ENCODE measurements at places on chromosomes 5 and 9.

- no peak for DNase-seq
Observed at GRCh38 chr9:101126556-101126955, 98.0 kb downstream of the PLPPR1 start.

DNA sequence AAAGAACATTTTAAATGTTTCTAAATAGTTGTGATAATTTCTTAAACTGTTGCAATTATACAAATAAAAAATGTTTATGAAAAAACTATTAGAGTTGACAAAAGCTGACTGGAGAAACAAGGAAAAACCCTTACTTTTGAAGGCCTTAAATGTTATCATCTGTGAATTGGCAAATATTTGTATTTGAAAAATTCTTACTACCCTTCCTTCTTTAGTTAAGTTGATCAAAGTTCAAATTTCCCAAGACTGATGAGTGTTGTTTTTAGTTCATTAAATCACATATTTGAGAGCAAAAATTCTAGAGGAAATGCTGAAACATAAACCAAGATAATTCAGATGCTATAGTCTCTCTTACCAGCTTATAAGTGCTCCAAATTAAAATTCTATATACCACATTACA lies 2.6 kb upstream of the SLC35D2 start:
- no peak for DNase-seq

DNA sequence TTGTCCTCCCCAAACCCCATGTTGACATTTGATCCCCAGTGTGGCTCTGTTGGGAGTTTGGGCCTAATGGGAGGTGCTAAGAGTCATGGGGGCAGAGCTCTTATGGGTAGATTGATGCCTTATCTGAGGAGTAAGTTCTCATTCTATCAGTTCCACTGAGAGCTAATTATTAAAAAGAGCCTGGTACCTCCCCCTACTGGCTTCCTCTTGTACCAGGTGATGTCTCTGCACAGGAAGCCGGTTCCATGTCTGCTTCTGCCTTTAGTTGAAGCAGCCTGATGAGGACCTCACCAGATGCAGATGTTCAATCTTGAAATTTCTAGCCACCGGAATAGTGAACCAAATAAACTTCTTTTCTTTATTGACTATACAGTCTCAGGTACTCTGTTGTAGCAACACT lies 10.8 kb downstream of the GABRB2 start:
- no peak for DNase-seq

DNA sequence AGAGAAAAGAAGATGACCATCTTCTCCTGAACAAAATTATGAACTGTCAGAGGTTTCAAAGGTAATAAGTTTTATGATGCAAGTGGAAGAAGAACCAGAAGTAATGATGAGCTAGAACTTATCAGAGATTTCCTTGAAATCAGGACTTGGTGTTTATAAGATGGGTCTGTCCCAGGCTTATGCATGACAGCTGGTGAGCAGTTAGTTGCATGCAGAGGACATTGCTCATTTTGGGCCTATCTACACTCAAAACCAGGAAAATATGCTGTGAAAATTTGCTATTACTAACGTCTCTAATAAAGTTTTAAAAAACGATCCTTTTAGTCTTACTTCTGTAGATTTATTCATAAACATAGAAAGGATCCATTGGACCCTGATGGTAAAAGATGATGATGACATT lies 6.6 kb upstream of the STC2 start:
- DNase-seq = no peak

- DNase-seq = no peak
Observed at GRCh38 chr5:133952729-133953567, 15.5 kb downstream of the C5orf15 start.

DNA sequence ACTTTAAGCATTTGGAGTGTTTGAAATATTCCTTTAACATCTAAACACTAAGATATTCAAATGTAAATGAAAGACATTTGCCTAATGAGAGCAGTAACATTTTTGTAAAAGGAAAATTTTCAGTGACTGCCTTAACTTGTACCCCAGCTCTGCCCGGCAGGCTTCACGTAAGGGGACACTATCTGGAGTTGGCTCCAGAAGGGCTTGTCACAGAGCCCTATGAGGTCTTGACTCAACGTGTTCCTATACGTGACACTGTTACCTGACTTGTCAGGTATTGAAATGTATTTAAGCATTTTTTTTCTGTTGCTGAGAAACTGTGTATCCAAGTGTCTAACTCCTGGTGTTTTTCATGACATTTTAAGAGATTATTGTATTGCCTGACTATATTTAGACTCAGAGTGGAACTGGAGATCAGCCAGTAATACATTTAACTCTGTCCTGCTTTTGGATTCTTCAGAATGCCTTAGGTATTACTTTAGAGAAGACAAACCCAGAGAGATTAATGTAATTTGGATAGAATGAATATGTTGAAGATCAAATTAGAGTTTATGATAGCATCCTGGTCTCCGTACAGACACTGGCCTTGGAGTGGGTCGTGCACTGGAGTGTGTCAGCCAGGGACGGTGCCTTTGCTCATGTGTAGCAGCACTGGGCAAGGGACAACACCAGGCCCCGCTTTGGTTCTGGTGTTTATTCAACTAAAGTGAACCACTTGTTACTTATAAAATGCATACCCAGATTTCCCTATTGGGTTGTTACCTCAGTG lies 34.6 kb upstream of the PHF2 start:
- DNase-seq = no peak

DNA sequence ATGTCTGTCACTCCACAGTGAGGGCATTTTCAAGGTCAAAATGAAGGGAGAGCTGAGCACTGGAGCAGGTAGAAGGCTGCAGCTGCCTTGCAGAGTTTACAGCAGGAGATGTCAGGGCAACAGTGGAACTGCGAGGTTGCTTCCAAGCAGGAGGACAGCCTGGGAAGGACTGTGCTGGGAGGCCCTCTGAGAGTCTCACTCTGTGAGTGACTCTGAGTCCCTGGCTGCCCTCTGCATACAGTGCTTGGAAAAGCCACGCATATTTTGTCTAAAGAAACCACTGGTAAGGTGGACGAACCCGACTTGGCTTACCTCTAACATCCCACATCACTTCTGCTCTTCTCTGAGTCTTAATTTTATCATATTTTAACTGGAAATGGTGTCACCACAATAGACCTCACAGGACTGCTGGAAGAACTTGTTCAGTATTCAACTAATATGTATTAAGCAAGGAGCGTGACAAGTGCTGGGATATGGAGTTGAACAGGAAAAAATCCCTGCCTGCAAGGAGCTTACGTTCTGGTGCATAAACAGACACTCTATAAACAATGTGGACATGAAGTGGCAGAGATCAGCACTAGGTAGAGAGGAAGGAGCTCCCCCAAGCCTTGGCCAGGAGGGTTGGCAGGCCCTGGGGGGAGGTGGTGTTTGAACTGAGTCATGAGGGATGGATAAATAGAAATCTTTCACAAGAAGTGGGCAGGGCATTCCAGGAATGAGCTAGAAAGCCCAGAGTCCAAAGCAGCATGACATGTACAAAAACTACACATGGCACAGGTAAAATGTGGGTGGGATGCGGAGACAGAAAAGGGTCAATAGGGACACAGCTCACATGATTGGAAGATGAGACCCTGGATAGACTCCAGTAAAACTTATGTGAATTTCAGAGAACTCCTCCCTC lies 64.0 kb upstream of the FOXE1 start:
- no peak for DNase-seq

GRCh38 chr9:131853434-131853833 lies 113.6 kb upstream of the RAPGEF1 start:
- no peak for DNase-seq

DNA sequence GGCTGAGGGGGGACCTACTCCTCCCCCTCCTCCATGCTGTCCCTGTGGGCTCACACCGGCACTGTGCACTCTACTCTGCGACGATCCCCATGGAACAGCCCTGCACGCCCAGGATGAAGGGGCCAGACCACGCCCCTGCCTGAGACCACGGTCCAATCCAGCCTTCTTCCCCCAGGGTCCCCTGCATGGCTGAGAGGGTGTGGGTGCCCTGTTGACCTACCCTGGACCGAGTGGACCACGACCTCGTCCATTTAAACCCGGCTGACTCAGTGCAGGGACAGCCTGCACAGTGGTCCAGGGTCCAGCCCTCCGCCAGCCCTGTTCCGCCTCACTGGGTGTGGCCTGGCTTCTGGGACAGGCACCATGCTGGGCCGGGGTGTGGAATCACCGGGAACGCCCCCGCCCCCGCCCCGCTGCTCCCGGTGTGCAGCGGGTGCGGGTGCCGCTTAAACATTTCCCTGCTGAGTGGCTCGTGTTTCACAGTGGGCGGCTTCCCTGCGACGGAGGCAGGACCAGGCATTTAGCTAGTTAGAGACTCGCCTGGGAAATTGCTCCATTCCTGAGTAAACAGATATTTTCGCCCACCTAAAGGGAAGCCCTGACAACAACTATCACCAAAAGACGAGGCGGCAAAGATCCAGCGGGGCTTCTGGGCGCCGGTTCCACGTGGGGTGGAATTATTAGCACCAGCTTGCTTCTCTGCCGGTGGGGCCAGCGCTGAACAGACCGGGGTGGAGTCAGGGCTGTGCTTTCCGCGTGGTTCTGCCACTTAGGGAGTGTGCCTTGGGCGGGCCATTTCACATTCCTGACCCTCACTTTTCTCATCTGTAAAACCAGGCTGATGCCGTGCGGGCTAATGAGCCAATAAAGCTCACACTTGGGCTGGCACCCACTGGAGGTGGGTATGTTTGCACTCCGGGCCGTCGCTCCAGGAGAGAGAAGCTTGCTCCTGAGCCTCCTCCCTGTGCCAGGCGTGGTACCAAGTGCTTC lies 22.6 kb downstream of the DBH start:
- DNase-seq = no peak

GRCh38 chr5:139843991-139844390 lies 48.4 kb downstream of the PSD2 start:
- no peak for DNase-seq

DNA sequence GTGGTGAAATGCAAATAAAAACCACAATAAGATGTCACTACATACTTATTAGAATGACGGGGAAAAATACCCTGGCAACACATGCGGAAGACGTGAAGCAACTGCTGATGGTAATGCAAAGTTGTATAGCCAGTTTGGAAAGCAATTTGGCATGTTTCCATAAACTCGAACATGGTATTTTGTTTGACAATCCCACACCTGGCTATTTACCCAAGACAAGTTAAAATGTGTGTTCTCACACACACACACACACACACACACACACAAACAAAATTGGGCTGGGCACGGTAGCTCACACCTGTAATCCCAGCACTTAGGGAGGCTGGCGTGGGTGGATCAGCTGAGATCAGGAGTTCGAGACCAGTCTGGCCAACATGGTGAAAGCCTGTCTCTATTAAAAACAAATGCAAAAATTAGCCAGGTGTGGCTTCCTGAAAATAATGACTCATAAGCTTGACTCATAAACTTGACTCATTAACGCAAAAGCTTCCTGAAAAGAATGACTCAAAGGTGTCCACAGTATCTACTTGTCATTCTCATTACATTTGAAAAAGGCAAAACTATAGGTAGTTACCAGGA lies 456.5 kb downstream of the CDH18 start:
- no peak for DNase-seq

DNA sequence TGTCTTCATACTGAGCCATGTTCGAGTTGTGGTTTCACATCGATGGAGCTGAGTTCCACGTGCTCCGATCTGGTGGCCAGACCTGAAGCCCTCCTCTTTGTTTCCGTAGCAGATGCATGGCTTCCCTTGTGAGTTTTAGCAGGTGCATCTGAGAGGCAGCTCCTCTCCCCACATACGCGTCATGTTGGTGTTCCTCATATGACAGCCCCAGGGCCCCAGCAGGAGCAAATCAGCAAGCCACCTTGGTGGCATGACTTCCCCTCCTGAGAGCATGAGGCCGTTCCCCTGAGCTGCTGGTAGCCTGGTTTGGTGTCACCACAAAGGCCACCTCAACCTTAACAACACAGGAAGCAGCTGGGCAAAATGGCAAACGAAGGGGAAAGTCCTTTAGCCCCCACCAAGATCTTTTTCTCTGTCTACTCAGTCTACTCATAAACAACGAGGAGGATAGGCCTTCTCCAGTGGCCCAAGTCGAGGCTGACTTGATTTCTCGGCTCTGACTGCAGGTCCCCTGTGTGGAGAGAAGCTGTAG lies 5.9 kb downstream of the CYFIP2 start:
- peak; percentile 69 for DNase-seq

DNA sequence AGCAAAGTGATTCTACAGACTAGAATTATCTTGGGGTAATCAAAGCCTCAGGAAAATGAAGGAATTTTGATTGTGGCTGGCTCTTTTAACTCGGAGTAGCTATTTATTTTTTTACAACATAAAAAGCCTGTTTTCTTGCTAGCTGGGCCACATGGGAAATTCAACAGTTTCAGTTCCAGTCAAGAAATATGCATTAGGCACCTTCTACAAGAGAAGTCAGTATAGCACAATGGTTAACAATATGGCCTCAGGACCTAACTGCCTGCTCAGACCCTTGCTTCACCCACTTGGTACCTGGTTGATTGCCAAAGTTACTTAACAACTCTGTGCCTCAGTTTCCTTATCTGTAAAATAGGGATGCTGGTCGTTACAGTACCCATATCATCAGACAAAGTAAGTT lies 586.2 kb downstream of the ZNF608 start:
- no peak for DNase-seq

DNA sequence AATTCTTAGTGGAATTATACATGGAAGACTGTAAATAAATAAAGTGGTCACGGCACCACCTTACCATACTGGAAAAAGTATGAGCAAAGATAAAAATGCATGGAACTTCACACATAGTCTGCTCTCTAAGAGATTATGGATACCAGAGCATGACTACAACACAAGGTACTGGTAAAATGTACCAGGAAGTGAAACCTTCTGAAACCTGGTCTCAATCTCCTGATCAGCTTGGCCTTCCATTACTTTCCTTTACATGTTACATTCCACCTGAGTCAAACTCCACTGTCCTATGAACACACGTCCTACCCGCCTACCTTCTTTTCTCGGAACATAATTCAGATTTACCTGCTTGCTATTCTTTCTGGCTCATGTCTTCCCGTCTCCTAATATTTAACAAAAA lies 15.9 kb downstream of the PTAR1 start:
- DNase-seq = no peak

DNA sequence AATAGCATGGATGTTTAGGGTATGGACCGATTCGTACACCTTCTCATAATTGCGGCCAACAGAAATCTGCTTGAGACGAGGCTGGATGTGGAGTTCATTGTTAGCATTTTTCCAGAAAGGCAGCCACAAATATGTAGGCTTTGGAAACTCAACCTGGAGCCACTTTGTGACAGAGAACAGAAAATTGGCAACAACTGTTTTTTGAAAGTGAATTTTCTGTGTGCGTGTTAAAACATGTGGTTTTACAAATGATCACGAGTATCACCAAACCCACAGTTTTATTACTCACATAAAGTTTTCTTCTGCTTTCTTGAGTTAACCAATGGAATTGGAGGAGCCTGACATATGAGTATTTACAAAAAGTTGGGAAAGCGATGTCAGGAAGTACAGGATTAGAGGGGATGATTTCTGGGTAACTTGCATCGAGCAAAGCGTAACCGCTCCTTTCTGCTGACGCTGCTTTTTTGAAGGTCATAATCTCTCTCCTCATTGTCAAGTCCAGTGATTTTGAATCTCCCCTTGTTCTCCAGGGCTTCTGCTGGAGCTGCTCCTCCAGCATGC lies 138.5 kb upstream of the TAF11L2 start:
- DNase-seq = no peak

DNA sequence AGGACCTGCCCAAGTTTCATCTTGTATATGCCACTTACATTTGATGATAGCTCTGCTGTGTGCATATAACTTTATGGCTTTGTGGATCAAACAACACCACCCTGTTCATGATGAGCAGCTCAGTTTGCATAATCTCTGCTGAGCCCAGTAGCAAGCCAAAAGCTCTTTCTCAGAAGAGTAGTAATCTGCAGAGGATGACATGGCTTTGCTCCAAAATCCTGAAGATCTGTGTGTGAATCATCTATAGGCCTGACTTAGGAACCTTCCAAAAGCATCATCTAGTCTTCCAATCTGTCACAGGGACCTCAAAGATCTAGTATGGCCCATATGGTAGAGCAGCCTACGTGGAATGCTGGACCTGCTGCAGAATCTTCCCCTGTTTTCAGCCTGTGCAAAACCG lies 394.6 kb downstream of the PSAT1 start:
- no peak for DNase-seq

All from esophagus squamous epithelium (tissue), 5 donors.